ENCODE measurements at places on chromosomes 4 and X.

DNA sequence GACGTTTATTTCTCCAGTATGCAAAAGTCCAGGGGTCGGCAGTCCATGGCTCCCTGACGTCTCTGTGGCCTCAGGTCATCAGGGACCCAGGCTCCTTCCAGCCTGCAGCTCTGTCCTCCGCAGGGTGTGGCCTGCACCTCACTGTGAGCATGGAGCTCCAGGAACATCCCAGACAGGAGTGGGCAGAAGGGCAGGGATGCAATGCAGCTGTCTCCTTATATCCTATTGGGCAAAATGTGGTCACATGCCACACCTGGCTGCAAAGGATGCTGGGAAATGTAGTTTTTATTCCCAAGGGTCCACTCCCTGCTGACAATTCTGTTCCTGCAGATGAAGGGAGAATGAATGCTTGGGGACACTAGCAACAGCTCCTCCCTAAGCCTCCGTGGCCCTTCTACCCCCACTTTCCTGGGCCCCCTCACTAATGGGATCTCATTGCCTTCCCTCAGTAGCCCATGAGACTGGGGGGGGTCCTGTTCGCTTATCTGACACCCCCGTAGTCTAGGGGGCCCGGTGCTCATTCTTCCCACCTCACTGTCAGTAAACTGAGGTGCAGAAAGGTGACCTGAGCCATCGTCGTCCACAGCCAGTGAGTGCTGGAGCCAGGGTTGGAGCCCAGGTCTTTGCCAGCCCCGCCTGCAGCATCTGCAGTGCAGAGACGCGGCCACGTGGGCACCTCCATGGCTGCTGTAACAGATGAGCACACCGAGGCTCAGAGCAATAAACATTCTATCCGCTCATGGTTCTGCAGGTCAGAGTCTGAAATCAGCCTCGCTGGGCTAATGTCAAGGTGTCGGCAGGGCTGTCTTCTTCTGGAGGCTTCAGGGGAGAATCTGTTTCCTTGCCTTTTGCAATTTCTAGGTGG, 5.9 kb upstream of the GRPEL1 start:
- no peak for DNase-seq

GRCh38 chrX:56789518-56790070, 60.6 kb downstream of the NBDY start:
- peak; percentile 7 for DNase-seq

DNA sequence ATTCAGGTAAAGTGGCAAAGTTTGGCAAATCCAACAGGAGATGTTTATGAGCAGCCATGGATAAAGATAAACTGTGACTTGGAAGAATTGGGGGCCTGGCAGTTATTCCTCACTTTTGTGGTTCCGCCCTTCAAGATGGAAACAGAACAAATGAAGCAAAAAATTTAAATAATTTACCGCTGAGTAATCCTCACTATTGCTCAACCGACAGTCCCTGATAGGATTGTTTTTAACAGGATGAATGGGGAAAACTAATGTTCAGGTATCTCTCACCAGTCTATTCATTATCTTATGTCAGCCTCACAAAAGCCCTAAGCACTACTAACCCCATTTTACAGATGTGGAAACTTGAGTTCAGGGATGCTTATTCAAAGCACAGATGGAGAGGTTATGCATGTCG, 90.8 kb downstream of the FNIP2 start:
- DNase-seq = no peak

DNA sequence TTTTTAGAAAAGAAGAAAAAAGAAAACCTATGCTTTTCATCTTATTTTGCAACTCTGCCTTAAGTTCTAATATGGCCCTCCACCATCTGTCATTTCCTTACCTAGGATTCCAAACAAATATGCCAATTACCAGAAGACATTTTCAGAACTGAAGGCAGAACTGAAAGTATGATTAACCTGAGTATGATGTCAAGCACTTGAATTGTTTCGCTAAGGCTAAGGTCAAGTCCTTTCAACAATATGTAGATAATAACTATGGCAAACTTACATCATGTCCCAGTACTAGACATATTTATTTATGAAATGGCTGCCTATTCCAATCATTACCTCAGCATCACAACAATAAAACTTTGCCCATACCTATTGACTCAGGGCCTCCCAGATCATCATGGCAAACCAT, 91.0 kb downstream of the OR13H1 start:
- no peak for DNase-seq

DNA sequence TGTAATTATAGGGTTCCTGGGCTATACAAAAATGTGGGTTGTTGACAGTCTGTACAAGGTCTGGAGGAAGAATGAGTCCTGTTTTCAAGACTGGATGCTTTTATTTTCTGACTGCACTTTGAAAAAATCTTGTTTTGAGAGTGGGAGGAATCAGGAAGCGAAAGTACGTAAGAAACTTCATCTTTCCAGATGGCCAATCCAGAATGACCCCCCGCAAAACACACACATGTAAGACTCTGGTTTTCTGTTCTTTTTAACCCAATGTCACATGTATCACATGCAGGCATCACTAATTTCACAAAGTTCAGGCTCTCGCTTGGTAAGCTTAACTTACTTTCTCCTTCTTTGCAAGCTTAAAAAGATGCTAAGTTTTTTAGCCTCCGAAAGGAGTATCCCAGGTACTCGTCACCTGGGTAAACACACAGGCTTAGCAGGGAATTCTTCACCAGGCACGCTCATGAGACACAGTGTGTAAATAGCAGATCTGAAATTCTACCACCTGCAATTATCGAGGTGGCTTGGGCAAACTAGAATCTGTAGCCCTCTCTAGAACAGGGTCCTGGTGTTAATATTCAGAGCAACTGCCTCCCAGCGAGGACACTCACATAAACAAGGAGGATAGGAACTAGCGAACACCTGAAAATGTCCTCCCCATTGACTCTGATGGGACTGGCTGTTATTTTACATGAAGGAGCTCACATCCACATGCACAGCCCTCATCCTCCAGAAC, 90.7 kb downstream of the NSUN7 start:
- DNase-seq = no peak

DNA sequence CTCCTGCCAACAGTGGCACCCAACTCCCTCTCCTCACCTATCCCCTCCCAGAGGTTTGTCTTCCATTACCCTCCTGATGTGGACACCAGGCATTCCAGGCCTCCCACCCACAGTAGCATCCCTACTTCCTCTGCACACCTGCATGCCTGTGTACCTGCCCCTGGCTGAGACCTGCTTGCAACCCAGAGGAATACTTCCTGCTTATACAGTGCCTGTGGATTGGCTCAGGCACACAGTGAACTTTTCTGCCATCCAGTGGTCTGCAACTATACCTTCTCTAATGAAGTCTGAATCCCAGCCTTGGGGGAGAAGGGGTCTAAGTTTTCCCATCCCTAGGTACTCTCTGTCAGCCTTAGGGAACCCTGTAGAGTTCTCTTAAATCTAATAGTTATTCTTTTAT, 169.9 kb downstream of the IQCM start:
- no peak for DNase-seq

DNA sequence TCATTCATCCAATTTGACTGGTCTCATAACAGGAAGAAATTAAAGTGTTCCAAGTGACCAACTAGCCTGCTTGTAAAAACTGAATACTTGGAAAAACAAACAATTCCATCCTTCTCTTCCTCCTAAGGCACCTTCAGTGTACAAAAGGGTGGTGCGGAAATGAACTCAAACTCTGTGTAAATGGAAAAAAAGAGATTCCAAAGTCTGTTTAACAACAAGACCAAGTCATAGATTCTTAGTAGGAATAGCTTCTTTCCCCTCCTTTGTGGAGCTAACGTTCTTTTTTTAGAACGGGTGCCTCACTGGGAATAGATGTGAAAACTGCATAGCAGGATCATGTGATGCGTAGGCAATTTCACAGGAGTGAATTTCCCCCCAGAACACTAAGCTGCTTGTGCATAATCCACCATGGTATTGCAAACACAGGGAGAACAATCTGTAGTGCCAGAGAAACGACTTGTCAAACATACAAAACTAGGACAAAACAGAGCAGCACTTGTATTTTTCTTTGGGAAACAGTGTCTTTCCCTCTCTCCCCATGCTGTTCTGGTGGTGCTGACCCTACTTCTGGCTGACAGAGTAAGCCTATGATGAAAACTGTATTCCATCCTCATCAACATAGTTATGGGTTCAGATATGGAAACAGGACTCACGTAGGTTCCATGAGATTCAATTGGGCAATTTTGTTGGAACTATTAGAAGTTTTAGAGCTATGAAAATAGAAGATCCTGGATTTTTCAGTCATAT, 13.2 kb upstream of the SOD3 start:
- no peak for DNase-seq

GRCh38 chrX:45669715-45670340, 469.2 kb upstream of the DIPK2B start:
- DNase-seq = no peak

DNA sequence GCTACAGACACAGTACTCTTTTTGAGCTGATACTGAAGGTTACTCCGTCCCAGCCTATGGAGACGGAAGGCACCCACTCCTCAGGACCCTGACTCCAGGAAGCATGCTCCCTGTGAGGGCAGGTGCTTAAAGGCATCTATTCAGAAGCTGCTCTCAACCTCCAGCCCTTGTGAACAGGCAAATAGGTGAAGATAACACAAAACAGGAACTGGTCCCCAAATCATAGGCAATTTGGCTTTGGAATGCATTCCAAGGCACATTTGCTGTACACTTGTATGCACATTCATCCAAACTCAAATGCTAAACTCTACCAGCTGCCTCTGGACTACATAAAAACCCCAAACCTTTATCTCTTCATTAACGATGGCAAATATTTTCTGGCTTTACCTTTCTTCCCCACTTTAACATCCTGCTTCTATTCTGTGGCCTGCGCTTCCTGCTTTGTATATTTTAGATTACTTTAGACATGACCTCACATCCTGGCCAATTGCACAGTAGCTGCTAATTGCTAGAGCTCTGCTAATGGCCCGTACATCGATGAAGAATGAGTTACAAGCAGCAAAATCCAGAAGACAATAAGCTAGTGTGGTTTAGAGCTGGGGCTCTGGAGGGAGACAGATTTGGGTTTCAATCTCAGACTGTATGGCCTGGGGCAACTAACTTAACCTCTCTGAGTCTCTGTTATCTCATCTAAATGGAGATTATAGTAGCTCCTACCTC, 3.2 kb downstream of the SEL1L3 start:
- peak; percentile 78 for DNase-seq

DNA sequence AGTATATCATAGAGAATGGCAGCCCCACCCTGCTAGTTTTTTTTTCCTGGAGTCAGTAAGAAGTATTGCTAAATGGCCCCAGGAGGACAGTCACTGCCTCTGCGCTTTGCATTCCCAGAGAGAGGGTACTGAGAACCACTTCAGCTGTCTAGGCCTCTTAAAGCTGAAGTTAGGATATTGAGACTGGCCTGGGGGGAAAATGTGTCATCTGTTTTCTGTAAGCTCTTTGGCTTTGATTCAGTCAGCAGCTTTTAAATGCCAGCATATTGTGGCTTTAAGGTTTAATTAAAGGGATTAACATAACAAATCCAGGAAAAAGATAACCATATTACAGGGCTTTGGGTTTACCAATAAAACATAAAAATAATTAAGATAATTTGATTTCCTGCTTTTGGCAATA, 852.0 kb downstream of the PCDH18 start:
- DNase-seq = no peak

DNA sequence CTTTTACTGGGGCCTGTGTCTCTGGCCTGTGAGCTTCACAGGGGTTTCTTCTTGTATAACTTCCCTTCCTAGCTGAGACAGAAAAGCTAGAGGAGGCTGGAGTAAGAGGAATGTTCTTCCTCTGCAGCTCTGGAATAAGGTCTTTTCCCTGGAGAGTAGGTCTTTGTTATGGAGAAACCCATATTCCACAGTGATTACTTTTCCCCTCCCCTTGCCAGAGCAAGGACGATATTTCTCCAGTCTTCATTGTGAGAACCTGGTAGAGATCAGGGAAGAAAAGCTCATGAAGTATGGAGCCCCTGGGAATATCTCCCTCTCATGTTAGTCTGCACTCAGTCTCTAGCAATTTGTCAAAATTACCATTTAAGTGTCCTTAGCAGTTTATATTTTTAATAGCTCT, 18.7 kb upstream of the GLRB start:
- DNase-seq = no peak

- DNase-seq = no peak
These were observed 77.3 kb downstream of the AFF2 start for GRCh38 chrX:148577741-148578140.

- DNase-seq = no peak
These were observed 61.6 kb downstream of the SAT1 start for GRCh38 chrX:23844502-23845138.

DNA sequence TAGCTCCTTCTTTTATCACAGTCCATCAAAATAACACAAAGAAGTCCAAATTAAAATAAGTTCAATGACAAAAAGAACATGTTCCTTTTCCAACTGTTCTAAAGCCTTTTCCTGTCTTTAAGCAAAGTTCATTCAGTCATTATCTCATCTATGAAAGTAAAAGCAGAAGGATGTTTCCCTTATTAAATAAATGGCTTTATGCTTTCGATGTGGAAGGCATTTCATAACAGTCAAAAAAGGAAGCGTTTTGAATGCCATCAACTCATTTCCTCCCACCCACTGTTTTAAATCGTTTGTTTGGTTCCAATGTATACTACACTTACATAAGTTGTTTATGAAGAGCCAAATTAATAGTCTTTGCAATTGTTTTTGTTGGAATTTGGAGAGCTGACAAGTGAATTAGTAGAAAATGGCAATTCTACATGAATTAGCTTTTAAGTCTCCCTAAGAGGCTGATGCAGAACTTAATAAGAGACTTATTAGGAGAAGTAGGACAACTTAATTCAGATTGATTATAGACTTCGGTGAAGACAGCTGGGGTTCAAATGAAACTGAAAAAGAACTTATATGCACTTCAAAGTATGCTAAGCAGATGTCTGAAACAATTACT, 392.6 kb upstream of the FTHL17 start:
- DNase-seq = no peak

DNA sequence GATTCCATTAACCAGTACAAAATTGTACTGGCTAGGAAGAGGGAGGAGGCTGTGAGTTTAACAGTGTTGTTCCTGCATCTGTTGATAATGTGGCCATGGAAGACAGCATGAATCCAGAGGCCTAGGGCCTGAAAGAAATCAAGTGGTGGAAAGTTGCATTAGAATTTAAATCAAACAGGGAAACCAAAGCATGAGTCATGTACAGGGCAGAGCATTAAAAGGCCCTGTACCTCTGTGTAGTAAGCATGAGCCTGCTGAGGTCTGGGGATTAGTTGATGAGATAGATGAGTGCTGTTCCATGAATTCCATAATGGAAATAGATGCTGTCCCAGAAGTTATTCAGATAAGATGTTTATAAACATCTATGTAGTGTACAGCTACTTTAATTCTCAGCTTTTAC, 58.3 kb downstream of the MID1IP1 start:
- DNase-seq = no peak

- DNase-seq = no peak
These were observed 41.2 kb upstream of the RASGEF1B start for GRCh38 chr4:81512757-81513501.

GRCh38 chr4:94304365-94304971, 38.2 kb downstream of the HPGDS start:
- no peak for DNase-seq

GRCh38 chr4:130335417-130336194, 1239.7 kb downstream of the C4orf33 start:
- DNase-seq = no peak

DNA sequence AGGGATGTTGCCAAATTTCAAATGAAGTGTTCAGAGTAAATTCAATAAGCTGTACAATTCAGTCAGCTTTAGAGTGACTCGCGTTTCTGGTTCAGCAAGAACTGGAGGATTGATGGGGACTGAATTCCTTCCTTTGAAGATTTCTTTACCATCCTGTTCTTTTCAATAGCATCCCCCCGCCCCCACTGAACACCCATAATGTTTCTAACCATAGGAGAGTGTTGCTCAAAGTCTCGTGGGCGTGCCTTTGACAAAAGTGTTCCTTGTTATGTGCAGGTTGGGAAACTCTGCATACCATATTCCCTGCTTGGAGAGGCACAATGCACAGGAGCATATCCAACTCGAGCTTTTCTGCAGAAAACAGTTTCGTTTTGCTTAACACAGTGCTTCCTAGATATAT, 323.5 kb upstream of the CASK start:
- DNase-seq = no peak
